ENCODE measurements at places on chromosomes 16 and 17.

GRCh38 chr17:80878876-80879722 is 112.5 kb upstream of the CHMP6 start:
- no peak for DNase-seq

GRCh38 chr16:50282010-50282538 is 15.7 kb downstream of the ADCY7 start:
- DNase-seq: peak; percentile 19

DNA sequence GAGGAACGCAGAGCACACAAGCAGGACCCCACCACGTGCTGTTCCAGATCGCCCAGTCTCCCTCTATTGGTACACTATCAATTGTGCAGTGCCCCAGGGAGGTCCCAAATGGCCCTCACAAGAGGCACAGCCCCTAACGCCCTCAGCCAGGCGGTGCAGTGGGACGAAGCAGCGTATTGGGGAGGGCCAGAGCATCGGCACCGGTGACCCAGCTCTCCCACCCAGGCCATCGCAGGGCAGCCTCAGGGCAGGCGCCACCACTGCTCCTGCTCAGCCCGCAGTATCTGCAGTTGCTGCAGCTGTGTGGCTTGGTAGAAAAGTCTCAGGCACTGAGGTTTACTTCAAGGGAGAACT is 5.9 kb upstream of the FAAP100 start:
- DNase-seq: no peak

- DNase-seq: no peak
Observed at GRCh38 chr17:82148997-82149396, 51.0 kb upstream of the FASN start.

- no peak for DNase-seq
Observed at GRCh38 chr16:10664720-10665126, 30.0 kb downstream of the TEKT5 start.

DNA sequence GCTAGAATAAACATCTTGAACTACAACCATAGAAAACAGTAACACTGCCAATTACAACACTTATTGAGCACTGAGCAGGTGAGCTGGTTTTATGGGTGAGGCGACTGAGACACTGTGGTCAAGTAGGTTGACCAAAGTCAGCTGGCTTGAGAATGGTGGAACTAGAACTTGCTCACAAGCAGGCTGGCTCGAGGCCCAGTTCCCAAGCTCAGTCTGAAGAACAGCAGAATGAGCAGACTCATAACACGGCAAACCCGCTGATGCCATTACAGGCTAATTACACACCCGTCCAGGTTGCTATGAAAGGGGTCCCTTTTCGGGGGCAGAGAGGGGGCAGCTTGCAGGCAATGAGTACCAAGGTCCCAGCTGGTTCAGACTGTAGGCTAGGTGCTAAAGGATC is 6.5 kb downstream of the ZZEF1 start:
- no peak for DNase-seq

DNA sequence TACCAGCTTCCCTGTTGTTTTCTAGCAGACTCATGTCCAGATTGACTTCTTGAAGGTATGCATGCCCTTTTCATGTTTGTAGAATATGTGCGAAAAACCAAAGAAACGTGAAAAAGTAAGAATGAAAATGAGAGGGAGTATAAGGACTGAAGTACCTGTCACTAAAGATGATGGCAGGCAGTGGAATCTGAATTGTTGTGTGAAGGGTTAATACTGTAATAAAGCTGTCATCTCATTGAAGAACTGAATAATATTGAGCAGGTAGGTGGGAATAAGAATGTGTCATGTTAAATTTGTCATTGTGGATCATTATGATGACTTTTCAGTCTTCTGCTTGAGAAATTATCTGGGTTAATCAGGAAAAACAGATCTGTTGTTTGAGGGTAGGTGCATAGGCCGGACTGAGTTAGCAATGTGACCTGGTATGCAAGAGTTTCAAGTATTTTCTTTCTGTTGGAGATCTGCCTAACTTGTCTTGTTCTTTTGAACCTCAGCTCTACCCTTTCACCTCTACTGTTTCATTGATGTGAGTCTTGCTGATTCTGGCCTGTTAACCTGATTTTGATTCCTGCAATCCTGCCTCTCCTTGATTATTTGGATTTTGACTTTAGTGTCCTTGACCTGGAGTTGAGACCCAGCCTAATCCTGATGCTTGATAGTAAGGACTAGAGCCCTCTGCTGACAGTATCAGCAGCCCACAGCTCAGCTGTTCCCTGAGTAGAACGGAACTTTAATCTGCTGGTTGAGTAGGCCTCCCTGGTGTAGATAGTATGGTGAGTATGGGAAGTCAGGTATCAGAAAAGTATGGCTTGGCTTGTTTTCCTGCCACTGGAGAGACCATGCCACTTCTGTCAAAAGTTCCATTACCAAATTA is 64.6 kb downstream of the MAP2K4 start:
- no peak for DNase-seq

- DNase-seq: no peak
Observed at GRCh38 chr17:44768505-44769142, 9.8 kb downstream of the ADAM11 start.

DNA sequence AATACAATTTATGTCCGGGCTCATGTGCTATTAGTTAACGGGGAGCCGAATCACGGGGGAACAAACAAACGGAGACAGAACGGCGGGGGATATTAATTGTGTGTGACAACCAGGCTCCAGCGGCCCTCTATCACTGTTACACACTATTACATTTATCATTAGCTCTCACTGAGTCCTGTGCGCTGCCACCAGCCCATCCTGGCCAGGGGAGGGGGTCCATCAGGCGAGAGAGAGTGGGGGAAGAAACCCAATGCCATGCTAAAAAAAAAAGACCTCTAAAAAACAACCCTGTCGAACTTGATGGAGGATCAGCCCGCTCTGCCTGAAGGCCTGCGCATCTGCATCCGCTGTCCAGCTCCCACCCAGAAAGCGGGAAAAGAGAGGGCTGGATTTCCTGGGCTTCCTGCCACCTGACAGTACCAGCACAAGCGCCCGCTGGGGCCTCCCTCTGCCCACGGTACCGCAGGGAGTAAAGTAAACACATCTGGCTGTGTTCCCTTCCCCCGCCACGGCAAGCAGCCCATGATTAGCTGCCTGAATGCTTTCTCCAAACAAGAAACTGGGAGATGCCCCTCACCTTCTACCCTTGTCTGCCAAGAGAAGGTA is 41.7 kb downstream of the PIPOX start:
- DNase-seq: no peak

GRCh38 chr17:74979408-74980146 is 7.0 kb upstream of the HID1 start:
- DNase-seq: no peak

DNA sequence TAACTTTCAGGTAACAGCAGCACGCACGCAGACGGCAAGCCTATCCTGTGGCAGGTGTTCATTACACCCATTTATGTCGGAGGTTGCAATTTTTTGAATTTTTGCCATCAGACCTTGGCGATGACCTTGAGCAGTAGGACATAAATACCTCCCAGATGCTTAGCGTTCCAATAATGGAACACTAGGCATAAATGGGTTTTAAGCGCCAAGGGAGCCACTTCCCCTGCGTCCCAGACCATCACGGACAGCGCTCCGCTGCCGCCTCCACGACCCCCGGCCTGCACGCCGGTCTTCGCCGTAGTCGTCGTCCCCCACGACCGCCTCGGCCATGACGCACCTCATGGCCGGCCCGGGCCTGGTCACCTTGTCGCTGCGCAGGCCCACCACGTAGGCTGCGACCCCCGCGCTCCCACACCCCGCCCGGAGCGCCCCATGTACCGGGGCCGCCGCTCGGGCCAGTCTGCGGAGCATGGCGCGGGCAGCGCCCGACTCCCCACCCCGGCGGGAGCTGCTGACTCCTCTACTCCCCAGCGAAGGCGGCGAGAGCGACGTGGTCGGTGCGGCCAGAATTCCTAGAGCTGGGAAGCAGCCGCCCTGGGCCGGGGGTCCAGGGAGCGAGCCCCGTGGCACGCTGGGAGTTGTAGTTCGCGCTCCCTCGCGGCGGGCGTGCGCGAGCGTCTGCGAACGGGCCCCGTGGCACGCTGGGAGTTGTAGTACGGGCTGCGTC is 22.7 kb downstream of the TMEM235 start:
- peak; percentile 61 for DNase-seq

GRCh38 chr17:35683591-35683990 is 47.8 kb upstream of the RASL10B start:
- DNase-seq: no peak

DNA sequence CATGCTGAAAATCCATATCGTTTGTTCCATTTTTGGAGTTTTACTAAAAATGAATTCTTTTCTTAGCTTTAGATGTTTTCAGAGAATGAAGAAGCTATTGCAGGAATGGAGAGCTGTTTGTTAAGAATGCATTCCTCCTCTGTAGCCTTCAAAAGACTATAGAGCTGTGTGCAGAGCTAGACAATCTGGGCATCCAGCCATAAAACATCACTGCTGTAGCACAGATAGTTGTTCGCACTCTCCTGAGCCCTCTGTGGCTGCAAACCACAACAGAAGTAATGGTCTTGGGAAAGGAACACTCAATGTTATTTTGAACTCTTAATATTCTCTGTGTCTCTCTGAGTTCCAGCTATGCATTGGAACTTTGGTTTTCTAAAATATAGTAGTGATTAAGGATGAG is 4.9 kb downstream of the TNRC6C start:
- DNase-seq: no peak

- no peak for DNase-seq
Observed at GRCh38 chr17:37212179-37212578, 163.6 kb upstream of the C17orf78 start.

DNA sequence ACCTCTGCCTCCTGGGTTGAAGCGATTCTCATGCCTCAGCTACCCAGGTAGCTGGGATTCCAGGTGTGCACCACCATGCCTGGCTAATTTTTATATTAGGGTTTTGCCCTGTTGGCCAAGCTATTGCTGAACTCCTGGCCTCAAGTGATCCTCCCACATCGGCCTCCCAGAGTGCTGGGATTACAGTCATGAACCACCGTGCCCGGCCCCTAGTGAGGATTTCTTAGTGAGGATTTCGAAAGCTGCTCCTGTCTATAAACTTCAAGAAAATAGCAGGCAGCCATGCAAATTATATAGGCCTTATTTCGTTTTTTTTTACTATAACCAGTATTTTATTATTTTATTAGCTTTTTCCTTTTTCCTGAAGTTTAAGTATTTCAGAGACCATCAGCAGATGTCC is 41.6 kb downstream of the EPN2 start:
- no peak for DNase-seq

DNA sequence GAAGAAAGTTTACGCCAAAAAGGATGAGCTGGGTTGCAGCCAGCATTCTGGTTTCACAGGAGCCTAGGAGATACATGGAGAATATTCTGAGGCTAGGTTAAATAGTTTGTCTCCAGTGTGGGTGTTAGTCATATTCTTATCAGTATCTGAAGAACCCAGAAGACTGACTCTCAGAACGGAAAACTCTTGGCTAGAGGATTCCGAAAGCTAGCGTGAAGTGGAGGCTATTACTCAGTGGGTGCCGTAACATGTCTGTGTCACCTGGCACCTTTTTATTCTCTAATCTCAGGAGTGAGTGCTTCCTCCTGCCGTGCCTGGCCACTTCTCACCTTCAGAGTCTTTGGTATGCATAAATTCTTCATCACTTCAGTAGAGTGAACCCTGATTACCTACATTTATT is 199.5 kb downstream of the WWOX start:
- DNase-seq: no peak

GRCh38 chr17:41082626-41083025 is 1.3 kb upstream of the KRTAP4-7 start:
- DNase-seq: no peak

- no peak for DNase-seq
Observed at GRCh38 chr16:46632778-46633733, 11.9 kb upstream of the SHCBP1 start.

DNA sequence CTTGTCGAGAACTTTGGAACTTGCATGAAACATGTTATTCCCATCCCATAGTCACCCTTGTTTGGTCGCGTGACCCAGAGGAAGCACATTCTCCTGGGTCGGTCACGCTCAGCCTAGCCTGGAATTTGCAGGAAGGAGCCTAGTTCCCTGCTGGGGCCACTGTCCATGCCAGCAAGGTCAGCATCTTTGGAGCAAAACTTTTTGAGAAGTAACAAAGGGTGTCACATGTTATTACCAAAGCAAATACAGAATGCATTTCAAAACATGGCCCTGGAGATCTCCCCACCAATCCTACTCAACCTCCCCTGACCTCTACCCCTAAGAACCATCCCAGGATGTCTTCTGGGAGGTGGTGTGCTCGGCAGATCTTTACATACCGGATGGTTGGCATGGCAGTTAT is 26.2 kb upstream of the IRF8 start:
- no peak for DNase-seq

- DNase-seq: no peak
Observed at GRCh38 chr16:9703731-9704130, 478.5 kb downstream of the GRIN2A start.

GRCh38 chr16:77760800-77761199 is 27.6 kb upstream of the VAT1L start:
- no peak for DNase-seq

- DNase-seq: no peak
Observed at GRCh38 chr17:33324736-33325135, 31.6 kb upstream of the ASIC2 start.

DNA sequence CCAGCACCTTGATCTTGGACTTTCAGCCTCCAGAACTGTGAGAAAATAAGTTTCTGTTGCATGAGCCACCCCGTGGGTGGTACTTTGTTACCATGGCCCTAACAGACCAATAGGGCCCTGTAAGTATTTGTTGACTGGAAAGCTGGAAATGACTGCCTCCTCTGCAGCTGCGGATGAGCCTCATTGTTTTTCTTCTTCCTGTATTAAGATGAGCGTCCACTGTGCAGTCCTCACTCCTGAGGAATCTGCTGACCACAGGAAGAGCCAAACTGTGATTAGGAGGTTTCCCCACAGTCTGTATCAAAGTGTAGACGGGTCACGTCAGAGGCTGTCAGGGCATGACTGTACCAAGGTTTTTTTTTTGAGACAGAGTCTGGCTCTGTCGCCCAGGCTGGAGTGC is 12.2 kb upstream of the AKTIP start:
- no peak for DNase-seq

GRCh38 chr16:28883221-28883996 is 5.1 kb downstream of the ATP2A1 start:
- DNase-seq: no peak

- no peak for DNase-seq
Observed at GRCh38 chr17:57363580-57363979, 107.3 kb downstream of the MSI2 start.

Measured in stimulated activated CD4-positive, alpha-beta T cell treated with anti-CD3 and anti-CD28 coated beads, Interleukin-1b, Interleukin-23, amount 100 ng/mL, for 1 hour (primary cell).